ENCODE measurements at places on chromosomes 11 and 22.

- DNase-seq: peak; percentile 13
Observed at GRCh38 chr11:4881860-4882500, at the start of gene OR51T1. OR51T1 (plus strand) TSS chr11:4881900; CDS start chr11:4881900, 0 bp downstream.

- DNase-seq: no peak
Observed at GRCh38 chr11:42923651-42924050, 388.1 kb upstream of the API5 start.

DNA sequence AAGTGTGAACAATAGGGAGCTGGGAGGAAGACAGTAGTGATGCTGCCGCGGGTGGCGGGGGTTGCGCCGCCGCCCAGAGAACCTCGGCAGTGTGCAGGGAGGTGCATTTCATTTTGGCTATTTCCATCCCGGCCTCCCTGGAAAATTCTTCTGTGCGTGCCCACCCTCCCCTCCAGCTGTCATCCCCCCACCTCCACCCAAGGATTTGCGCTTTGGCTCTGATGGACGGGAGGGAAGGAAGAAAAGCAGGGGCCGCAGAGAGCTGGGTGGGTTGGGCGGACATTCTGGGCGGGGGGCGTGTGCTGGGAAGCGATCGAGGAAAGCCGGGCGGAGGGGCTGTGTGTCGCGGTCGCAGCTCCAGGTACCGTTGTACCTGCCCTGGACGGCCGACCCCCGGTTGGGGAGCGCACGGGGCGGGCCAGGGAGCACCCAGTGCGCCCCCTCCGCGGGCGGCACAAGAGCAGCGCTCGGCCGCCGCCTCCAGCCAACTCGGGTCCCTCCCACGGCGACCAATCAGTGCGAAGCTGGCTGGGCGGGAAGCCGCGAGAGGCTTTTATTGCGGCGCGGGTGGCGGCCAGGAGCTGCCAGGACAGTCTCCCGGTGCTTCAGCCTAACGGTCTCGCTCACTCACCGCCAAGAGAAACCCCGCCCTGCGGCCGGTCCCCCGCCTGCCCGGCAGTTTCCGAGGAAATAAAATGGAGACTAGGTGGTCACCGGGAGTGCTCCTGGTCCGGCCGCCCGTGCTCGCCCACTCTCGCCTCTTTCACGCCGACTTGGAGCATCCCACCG, 1.6 kb downstream of the NCAM1 start:
- DNase-seq: peak; percentile 69

DNA sequence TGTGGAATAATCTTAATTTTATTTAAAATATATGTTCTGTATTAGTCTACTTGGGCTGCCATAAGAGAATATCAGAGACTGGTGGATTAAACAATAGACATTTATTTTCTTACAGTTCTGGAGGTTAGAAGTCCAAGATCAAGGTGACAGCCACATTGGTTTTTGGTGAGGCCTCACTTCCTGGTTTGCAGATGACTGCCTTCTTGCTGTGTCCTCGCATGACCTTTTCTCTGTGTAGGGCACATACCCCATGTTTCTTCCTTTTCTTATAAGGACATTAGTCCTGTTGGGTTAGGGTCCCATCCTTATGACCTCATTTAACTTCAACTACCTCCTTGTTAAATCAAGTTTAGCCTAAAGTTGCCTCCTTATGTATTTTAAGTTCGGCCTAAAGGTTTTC, 202.7 kb upstream of the MPPED2 start:
- no peak for DNase-seq

DNA sequence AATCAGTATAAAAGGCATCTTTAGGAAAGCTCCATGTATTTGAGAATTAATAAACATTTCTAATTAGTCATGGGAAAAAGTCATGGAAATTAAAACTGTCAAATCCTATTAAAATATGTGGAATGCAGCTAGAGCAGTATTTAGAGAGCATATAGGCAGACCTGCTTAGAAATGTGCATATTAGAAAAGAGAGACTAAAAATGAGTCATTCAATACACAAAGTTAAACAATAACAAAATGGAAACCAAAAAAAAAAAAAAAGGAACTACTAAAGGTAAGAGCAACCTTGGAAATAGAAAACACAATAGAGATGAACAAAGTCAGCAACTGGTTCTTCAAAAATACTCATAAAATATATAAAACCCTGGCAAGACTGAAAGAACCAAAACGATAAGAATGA, 59.7 kb upstream of the RASSF10 start:
- no peak for DNase-seq

DNA sequence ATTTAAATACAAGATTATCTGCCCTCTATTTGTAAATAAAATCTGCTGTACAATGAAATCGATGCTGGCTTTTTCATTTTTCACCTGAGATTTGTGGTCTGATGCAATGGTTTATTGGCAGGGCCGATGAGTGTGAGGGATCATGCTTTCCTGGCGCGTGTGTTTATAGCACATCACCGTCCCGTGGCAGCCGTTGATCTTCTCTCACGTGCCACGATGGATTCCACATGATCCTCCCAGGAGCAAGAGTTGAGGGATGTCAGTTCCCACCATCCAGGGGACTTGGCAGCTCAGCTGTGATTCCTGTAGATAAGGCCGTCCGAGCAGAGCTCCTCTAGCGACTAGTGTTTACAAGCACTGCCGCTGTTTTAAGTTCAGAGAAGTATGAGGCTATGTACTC, 213.7 kb downstream of the TBC1D22A start:
- no peak for DNase-seq

GRCh38 chr11:92376146-92376599, 151.6 kb downstream of the FAT3 start:
- peak; percentile 53 for DNase-seq

GRCh38 chr11:122033193-122033592, 82.8 kb downstream of the BLID start:
- DNase-seq: no peak

DNA sequence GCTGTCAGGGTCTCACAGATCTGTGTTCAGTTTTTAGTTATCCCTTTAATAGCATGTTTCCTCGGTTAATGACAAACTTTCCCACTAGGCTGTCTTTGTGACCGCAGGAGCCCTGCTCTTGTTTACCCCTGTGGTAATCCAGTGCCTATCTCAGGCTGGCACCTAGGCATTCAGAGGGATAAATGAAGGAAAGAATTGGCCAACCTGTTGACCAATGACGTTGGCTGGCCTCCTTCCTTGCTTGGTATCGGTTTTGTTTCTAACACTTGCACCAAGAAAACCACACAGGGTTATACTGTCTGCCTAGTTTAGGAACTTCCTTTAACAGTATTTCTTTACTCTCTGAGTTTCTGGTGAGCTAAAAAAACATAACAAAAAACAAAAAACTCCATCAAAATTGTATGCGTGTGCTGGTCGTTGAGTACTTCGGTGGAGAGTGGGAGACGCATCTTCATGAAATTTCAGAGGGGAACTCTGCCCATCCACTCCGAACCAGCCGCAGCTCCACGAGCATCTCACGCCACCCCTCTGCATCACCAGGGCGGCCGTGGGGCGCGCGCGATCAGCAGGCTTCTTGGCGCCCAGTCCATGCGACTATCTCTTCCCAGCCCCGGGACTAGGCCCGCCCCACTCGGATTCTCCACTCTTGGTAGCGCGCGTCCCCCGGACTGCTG, 563 bp upstream of the ENDOD1 start:
- DNase-seq: no peak

GRCh38 chr11:87022738-87023137, 15.0 kb upstream of the TMEM135 start:
- no peak for DNase-seq

- DNase-seq: no peak
Observed at GRCh38 chr22:34334893-34335292, 414.6 kb upstream of the LARGE1 start.

GRCh38 chr11:132999031-132999430, 533.3 kb downstream of the OPCML start:
- DNase-seq: no peak

DNA sequence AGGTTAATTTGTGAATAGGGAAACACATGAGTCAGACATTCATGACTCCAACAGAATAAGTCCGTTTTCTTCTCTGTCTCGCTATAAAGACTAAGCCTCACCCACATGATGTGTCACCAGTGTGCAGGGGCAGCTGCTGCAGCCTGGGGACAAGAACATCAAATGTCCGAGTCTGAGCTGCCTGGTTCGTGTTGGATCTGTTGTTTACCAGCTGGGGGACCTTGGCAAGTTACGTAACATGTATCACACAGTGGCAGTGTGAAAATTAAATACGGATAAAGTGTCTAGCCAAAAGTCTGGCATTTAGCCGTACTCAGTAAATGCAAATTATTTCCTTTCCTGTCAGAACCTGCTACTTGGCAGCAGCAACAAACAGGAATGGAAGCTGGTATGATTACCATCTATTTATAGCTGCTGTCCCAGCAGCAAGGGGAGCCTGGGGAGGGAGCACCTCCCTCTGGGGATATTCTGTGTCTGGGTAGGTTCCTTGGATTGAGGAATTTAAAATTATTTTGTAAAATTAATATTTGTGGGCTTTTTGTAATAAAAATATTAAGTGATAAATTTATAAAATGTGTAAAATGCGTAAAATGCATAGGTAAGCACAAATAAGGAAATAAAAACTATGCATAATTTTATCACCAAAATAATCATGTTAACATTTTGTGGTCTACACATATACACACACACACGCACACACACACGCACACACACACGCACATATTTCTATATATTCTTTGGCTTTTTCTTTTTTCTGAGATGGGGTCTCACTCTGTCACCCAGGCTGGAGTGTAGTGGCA, 1.3 kb upstream of the CLDN25 start:
- DNase-seq: no peak

DNA sequence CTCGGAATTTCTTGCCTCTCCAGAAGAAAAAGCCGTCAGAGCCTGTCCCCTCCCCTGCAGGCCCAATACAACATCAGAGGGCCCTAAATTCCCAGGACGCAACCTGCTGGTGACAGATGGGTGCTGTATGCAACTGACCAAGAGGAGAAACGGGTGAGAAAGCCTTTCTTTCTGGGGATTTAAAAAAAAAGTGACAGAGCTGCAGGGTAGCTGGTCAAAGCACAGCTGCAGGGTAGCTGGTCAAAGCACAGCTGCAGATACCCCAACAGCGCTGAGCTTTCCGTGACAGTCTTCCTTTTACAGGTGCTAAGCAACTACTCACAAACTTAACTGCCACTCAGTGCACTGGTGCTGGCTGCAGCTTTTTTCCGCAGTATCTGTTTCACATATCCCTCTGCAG, 17.8 kb downstream of the AP1B1 start:
- no peak for DNase-seq

GRCh38 chr11:4105916-4106315, 11.3 kb downstream of the RRM1 start:
- no peak for DNase-seq

DNA sequence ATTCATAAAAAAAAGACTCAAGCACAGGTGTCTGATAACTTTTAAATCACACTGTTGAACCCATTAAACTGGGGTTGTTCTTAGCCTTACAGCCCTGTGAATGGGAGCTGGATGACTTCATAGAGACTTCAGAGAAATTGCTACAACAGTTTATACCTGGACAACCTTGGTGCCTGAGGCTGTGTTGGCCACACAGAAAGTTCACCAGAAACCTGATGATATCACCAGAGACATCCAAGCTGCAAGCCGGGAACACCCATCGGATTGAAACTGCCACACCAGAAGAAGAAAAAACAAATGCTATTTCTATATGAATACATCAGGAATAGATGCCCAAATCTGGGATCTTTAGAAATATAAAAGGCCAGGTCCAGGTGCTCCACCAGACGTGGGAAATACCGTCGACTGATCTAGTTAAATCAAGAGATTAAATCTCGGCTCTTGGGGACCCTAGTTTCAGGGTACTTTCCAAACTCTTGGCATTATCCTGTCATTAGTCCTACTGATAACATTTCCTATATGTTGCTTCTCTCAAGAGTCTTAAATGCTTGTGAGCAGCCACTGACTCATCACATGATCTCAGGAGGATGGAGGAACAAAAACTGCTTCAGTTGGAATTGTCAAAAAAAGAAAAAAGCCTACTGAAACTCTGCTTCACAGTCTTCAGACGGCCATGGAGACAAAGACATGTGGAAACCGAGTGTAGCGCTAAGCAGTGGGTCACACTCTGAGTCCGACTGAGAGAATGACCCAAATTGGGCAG, 28.6 kb upstream of the APOL5 start:
- no peak for DNase-seq

DNA sequence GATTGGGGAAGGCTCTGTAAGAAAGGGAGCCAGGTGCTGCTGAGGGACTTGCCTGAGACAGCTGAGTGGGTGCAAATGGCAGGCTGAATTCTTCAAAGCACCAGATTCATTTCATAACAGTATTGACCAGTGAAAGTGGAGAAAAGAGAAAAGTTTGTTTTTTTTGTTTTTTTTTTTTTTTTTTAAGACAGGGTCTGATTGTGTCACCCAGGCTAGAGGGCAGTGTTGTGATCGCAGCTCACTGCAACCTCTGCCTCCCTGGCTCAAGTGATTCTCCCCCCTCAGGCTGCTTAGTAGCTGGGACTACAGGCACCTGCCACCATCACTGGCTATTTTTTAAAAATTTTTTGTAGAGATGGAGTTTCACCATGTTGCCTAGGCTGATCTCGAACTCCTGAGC, 494.0 kb downstream of the MIAT start:
- no peak for DNase-seq

GRCh38 chr22:46287873-46288751, 8.6 kb upstream of the GTSE1 start:
- no peak for DNase-seq

GRCh38 chr11:95435628-95436353, 204.8 kb upstream of the SESN3 start:
- no peak for DNase-seq

GRCh38 chr11:69666261-69666660, 8.9 kb downstream of the LTO1 start:
- no peak for DNase-seq

GRCh38 chr11:45664376-45665205, 831 bp downstream of the CHST1 start:
- no peak for DNase-seq

DNA sequence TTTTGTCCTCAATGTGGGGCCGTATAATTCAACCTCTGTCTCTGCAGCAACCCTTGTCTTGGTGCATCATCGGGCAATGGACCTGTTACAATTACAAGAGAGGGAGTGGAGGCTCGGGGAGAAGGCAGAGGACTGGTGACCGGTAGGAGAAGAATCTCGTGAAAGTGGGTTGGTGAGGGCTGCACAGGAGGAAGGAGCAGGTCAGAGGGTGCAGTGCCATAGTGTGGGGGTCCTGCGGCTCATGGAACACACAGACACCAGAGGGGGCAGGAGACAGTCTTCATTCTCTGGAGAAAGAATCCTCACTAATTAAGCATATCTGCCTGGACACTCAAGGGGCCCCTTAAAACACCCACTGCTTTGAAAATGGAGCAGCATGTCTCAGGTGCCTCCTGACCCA, 174.7 kb upstream of the B3GAT1 start:
- DNase-seq: no peak

DNA sequence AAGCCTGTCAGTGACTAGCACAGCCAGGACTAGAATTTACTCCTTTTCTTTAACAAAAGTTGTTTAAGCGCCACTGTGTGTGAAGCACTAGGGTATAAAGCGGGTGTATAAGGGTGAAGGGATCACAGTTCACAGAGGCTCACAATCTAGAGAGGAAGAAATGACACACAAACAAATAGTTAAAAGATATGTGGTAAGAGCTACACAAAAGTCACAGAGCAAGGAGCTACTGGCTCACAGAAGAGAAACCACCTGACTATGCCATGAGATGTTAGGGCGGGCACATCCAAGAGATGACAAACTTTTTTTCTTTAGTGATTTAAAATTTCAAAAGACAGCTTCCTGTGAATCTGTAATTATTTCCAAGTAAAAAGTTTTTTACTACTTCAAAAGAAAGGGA, 55.6 kb downstream of the PHF21A start:
- DNase-seq: no peak

GRCh38 chr11:65897020-65897471, 3.1 kb downstream of the FOSL1 start:
- DNase-seq: no peak

- DNase-seq: no peak
Observed at GRCh38 chr11:65718964-65719492, 1.6 kb downstream of the RNASEH2C start.

GRCh38 chr22:30572210-30572609, 2.3 kb downstream of the GAL3ST1 start:
- no peak for DNase-seq

Measured in NCI-H748 treated with DMSO at 0.1 percent for 48 hours (cell line).